ENCODE measurements at places on chromosomes 7 and 10.

- DNase-seq: peak; percentile 37
These were observed 71.4 kb downstream of the NEURL1 start for GRCh38 chr10:103564776-103565520.

DNA sequence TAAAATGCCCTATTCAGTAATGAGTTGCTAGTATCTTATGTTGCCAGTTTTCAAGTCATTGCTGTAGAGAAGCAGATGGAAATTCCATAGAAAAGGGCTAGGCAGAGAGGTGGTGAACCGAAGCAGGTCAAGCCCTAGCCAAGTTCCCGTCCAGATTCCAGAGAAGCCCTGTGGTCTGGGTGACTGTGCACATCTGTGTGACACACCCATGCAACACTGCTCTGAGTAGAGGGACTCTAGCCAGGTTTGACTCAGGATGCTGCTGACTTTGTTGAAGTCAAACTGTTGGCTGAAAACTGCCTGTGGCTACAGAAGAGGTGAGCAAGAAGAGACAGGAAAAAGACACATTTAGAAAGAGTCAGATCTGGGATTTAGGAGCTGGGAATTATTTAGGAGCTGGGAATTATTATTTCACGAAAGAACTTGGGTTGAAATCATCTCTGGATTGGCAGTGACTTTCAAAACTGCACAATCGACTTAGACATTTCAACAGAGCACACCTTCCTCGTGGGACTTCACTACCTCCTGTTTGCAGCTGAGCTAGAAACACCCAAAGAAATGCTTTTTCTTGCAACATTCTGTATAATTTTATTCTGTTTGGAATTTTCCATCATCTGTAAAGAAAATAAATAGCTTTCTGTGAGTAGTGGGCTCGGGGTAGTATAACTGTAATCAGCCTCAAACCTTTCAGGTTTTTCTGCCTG lies 149.1 kb upstream of the PRKCQ start:
- DNase-seq: no peak

DNA sequence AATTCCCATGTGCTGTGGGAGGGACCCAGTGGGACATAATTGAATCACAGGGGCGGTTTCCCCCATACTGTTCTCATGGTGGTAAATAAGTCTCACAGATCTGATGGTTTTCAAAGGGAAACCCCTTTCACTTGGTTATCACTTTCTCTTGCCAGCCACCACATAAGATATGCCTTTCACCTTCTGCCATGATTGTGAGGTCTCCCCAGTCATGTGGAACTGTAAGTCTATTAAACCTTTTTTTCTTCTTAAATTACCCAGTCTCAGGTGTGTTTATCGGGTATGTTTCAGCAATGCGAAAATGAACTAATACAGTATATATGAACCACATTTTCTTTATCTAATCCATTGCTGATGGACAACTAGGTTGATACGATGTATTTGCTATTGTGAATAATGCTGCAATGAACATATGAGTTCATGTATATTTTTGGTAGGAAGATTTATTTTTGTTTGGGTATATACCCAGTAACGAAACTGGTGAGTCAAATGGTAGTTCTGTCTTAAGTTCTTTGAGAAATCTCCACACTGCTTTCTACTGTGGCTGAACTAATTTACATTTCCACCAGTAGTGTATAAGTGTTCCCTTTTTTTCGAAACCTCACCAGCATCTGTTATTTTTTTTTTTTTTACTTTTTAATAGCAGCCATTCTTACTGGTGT lies 70.0 kb upstream of the HGF start:
- DNase-seq: no peak

DNA sequence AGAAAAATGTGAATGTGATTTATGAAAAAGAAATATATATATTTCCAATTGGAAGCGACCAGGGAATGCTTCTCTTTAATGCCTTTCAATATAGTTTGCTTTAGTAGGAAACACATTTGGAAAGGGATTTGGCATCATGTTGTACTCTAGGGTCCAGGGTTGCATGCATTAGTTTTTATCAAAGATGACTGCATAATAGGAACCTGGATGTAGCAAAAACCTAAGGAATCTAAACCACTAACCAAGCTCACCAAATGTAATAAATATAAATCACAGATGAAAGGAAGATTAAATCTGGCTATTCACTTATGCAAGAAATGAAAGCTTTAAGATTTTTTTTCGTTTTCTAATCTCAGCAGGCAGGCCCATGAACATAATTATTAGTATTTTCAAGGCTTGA lies 120.0 kb downstream of the ATXN7L1 start:
- no peak for DNase-seq

DNA sequence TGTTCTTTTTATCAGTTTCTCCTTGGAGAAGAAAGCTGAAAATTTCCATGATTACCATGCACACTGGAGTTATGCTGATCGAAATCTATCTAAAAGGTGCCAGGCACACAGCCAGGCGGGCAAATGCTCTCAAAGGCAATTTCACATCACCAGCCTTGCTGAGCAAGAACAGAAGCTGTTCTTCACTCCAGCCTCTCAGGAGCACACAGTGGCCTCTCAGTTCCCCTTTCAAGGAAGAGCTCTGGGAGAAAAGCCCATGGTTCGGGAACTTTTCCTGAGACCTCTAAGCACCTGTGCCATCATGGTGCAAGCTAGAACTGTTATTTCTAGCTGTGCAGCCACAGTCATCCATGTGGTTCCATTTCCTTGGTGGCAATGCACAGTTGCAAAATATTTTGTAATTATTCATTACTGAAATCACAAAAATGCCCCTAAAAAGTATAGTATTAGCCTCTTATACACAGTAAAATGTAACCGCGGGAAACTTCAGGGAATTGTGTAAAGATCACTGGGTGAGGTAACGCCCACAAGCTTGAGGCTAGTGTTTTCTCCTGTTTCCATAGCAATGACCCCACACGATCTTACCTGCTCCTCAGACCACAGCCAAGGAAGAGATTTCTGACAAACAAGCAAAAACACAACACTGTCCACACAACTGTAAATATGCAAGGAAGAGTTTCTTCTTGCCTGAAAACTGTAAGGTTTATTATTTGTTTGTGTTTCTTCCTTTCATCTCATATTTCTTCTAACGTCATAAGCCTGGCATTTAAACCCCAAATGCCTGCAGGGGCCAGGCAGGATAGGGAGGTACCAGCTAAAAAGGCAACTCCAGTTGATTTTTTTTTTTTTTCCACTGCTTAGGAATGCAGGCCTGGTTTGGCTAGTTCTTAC lies 121.2 kb downstream of the FAM107B start:
- peak; percentile 49 for DNase-seq

- peak; percentile 2 for DNase-seq
These were observed 64.6 kb upstream of the RNF148 start for GRCh38 chr7:122767339-122767738.

DNA sequence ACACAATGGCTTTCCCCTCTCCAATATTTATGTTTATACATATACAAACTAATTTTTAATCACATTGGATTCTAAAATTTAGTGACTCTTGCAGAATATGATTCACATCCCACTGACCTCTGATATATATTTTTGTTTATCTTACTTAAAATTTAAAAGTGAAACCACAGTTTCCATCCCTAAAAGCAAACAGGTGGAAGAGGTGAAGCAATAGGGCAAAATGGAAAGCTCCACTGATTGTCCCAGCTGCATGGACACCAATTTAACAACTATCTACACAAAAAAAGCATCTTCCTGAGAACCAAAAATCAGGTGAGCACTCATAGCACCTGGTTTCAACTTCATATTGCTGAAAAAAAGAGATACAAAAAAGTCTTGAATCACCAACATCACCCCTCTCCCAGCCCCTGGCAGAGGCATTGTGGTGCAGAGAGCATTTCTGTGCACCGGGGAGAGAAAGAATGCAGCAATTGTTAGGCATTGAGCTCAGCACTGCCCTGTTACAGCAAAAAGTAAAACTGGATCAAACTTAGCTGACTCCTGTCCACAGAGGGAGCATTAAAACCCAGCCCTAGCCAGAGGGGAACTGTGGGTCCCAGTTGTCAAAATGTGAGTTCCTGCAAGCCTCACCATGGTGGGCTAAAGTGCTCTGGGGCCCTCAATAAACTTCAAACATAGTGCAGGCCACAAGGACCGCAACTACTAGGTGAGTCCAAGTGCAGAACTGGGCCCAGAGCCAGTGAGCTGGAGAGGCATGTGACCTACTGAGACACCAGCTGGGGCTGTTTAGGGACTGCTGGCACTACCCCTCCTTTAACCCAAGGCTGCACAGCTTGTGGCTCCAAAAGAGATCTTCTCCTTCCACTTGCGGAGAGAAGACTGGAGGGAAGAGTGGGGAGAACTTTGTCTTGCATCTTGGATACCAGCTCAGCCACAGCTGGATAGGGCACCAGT lies 92.1 kb downstream of the SIRT1 start:
- no peak for DNase-seq

DNA sequence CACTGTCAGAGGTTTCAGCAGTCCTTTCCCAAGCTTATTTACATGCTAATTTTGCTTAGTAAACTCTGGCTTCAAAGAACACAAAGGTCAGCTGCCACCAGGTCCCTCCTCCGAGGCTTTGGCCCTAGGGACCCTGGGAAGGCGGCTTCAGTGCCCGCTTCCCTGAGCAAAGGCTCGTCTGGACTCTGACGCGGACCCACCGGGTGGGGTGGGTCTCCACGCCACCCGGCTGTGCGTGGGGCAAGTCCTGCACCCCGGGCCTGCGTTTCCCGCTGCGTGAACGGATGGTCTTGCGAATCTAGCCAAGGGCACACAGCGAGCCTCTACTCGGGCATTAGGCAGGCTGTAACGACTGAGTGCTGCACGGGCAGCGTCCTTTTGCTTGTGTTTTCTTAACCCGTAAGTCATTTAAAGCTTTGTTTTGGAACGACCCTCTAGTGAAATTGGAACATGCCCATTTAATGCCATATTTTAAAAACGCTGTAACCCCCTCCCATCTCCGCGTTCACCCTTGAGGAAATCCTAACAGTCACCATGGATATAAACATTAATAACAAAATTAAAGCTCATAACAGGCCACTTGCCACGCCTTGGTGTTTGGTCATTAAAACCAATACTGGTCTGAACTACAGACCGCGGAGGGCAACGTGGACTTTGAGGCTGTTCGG lies 828 bp downstream of the BNIP3 start:
- no peak for DNase-seq

DNA sequence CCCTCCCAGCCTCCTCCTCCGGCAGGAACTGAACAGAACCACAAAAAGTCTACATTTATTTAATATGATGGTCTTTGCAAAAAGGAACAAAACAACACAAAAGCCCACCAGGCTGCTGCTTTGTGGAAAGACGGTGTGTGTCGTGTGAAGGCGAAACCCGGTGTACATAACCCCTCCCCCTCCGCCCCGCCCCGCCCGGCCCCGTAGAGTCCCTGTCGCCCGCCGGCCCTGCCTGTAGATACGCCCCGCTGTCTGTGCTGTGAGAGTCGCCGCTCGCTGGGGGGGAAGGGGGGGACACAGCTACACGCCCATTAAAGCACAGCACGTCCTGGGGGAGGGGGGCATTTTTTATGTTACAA lies 83.3 kb downstream of the PAX2 start:
- DNase-seq: no peak

DNA sequence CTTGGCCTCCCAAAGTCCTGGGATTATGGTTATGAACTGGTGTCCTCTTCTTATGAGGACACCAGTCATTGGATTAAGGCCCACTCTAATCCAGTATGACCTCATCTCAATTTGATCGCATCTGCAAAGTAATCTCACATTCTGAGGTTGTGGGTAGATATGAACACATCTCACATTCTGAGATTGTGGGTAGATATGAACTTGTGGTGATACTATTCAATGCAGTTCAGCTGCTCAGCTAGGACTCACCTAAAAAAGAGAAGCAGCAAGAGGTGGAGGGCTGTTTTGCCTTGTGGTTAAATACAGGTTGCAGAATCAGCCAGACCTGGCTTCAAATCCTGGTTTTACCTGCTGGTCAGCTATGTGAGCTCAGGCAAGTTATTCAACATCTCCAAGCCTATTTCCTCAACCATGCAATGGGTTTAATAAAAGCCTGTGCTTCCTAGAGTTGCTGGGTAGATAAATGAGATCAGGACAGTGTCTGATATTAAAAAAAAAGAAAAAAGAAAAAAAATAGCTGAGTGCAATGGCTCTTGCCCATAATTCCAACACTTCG lies 8.5 kb upstream of the BAG3 start:
- no peak for DNase-seq

DNA sequence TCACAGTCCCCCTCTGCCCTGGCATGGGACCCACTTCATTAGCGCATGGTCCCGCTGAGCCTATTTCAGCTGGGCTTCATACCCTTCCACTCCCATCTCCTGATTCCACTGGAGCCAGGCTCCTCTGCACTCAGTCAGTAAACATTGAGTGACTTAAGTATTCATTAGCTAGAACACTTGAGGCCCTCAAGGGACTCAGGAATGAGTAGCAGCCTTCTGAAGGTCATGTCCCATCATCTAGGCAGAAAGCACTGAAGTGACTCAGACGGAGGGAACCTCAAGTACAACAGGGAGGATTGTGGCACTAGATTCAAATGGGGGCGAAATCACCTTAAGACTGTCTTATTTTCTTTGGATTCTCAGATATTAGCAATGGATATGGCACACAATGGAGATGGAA lies 186.6 kb upstream of the INHBA start:
- DNase-seq: no peak

All from SJCRH30 (cell line).